ENCODE measurements at places on chromosomes 12 and 14.

- no peak for DNase-seq
Observed at GRCh38 chr14:85333841-85334240, 196.1 kb upstream of the FLRT2 start.

GRCh38 chr12:116141110-116141832 lies 136.2 kb downstream of the MED13L start:
- no peak for DNase-seq

- no peak for DNase-seq
Observed at GRCh38 chr14:54085841-54086240, 129.2 kb upstream of the BMP4 start.

DNA sequence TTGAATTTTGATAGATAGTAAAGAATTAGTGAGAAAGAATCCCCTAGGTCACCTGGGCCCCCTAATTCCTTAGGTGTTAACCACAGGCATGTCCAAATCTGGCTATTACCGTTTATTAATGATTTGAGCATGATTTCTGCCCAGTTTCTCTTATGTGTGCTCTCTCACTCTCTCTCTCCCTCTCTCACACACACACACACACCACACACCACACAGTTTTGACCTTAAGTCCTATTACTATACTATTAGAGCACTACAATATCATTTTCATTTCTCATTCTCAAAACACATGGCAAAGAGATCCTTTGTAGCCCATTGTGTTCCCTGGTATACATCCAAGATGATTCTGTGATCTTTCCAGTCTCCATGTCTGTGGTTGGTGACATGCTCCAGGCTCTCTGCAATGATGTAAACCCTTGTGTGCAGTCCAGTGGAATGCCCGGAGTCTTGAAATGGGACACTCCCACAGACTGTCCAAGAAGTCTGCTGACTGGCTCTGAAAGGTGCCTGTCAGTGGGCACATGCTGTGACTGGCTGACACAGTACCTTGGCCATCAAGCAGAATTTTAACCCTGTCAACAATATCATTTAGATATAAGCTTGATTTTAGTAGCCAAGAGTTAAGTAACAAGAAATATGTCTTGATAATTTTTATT lies 96.2 kb downstream of the FIGNL2 start:
- DNase-seq, result no peak

DNA sequence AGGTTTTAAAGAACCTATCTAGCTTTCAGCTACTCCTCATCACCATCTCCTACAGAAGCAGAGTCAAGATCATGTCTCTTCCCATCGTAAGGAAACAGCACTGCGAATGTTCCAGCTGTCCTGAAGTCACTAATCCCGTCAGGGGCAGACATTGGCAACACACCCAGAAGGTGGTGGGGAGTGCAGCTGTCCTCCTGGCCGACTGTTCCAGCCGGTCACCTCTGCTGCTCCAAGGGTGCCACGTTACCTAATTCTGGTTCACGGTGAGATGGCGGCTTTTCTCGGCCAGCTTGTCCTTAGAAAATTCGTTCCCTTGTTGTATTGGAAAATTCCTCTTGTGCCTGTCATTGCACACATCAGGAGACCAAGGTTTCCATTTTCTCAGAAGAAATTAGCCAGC lies 196.2 kb downstream of the ZFP36L1 start:
- DNase-seq, result no peak

DNA sequence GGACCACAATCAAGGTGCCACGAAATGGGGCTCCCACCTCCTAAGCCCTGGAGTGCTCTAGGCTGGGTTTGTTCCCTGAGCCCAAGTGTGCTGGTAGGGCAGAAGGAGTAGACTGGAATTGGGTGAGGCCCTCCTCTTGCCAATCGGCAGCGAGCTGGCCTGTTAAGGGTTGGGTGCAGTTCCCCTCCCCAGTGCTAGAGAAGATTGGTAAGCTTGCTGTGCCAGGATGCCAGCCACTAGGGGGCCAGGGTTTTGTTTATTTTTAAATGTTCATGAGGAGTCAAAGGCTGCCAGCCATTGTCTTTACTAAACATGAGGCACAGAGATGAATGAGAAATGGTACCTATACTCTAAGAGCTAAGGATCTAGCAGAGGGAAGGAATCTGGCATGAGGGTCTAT lies 79.7 kb downstream of the SPTB start:
- DNase-seq, result no peak

DNA sequence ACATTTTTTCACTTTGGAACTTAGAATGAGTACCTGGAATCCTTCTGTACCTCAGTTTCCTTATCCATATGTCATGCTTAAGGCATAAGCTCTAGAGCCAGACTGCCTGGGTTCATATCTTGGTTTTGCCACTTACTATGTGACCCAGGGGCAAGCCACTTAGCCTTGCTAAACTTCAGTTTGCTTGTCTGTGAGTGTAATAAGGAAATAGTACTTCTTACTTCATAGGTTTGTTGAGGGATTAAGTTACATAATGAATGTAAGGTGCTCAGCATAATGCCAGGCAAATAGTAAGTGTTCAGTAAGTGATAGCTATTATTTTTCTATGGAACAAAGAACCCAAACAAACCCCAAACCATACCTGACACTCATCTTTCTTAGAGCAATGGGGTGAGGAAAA lies 225.1 kb downstream of the BCAT1 start:
- no peak for DNase-seq

DNA sequence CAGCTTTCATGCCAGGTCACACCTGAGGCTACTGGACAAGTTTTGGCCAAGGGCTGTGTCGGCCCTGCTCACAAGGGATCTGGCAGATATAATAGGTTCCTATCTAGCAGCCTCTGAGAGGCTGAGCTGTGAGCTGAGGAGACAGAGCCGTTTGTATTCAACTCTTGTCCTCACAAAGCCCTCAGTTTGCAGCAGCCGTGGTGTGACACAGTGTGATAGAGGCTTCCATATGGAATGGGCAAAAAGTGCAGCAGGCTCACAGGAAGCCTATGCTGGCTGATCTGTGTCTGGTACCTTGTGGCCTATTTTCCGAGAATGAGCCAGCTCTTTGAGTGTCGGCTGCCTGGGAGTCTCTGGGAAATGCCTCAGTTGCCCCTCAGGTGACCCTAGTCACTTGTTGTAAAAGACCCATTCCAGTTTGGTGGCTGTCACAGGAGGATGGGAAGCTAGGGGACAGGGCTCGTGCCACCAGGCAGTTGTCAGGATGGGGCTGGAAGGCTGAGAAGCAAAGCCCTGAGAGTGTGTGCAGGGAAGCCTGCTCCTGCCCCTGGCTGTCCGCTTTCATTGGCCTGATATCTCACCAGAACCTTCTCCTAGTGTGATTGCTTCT lies 16.1 kb downstream of the VRTN start:
- DNase-seq, result no peak

DNA sequence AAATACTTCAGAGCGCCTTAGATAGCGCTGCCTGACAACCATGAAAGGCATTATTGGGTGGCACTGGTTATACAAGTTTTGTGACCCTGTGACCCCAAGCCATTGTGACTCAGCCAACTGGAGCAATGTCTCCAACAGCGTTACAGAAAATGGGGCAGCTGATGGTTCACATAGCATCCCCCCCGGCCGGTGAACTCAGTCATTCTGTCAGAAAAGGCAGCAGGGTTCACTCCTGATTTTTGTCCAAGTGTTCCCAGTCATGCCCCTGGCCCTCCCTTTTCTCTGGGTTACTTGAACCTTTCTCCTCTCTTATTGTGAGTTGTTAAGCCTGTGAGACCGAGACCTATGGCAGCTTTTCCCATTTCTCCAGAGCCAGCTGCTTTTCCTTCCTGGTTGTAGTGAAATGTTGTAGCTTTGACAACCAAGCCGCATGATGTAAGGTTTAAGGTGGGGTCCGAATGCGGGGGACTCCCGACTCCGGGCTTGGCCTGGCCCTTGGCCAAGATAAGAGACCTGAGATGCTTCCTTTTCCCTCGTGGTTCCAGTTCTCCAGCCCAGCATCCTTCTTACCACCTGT lies 22.0 kb downstream of the CD9 start:
- no peak for DNase-seq

Data from effector memory CD8-positive, alpha-beta T cell (primary cell).